ENCODE measurements at places on chromosomes 16 and 17.
A peak's percentile ranks its signal among the peaks of the same experiment; 100 is the strongest.

GRCh38 chr17:41937970-41938954 lies 7.8 kb downstream of the ODAD4 start:
- no peak for DNase-seq

- DNase-seq, result no peak
Observed at GRCh38 chr17:64635647-64636305, 26.3 kb downstream of the SMURF2 start.

- no peak for DNase-seq
Observed at GRCh38 chr16:89308391-89309333, 91.2 kb downstream of the ZNF778 start.

GRCh38 chr17:992933-993332 lies 4.0 kb upstream of the TIMM22 start:
- no peak for DNase-seq

- no peak for DNase-seq
Observed at GRCh38 chr17:48981927-48982539, 13.6 kb upstream of the GIP start.

DNA sequence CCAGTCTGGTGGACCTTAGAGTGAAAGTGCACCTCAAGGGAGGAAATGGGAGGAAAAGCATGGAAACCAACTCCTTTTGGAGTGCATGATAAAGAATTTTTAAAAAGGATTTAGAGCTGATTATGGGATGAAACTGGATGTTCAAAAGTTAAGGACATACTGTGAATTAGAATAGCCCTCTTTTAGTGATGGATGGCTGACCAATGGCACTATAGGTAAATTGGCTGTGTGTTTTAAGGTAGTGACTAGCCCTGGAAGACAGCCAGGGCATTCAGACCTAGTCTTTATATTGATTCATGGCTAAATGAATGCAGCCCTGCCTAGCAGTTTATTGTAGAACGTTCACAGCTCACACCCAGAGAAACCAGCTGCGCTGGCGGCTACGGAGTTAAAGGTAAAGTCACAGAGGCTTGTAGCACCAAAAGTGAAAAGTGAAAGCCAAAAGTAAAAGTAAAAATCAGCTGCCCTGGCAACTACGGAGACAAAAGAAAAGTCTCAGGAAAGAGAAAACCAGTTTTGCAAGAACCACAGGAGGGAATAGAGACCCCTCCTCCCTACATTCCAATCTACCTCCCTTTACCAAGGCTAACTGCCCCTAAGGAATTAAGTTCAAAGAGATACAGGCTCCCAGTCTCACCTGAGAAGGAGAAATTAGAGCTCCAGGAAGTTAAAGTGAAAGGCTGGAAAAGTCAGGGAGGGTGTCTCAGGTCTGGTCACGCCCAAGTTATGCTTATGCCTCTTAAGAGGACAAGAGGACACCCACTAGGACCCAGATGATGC lies 21.8 kb downstream of the ACSM1 start:
- no peak for DNase-seq

DNA sequence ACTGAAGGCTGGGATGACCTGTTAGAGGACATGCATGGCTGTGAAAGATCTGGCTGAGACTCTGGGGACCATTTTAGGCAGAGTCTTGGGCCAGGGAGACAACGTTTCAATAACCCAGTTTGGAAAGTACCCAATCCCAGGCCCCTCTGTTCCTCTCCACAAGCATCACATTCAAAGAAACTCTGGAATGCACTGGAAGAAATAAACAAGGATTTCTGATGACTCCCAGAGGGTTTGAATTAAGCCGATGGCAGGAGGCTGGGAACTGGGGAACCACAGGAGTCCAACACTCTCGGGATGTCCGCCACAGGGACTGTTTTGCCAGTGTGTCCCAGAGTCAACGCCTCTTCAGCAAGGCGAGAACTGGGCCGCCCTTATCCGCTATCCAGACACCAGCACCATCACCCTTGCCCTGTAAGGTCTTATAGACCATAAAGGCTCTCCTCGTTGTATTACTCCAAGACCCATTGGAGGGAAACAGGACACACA lies 3.3 kb downstream of the PMP22 start:
- DNase-seq, result peak; percentile 69

DNA sequence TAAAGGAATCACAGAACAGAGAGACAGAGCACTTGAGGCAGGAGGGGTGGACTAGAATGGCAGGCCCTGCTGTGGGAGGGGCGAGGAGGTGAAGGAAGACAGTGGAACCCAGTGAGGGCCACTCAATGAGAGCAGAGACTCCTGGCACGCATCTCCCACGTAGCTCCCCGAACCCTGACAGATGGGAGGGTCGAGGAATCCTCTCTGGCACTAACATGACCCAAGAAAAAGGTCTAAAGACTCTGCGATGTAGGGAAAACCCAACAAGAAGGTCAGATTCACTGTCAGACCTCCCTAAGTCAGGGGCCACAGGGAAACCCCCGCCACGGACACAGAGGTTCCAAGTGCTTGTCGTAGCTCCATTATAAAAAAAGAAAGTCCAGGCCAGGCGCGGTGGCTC lies 15.0 kb downstream of the ZDHHC7 start:
- no peak for DNase-seq

DNA sequence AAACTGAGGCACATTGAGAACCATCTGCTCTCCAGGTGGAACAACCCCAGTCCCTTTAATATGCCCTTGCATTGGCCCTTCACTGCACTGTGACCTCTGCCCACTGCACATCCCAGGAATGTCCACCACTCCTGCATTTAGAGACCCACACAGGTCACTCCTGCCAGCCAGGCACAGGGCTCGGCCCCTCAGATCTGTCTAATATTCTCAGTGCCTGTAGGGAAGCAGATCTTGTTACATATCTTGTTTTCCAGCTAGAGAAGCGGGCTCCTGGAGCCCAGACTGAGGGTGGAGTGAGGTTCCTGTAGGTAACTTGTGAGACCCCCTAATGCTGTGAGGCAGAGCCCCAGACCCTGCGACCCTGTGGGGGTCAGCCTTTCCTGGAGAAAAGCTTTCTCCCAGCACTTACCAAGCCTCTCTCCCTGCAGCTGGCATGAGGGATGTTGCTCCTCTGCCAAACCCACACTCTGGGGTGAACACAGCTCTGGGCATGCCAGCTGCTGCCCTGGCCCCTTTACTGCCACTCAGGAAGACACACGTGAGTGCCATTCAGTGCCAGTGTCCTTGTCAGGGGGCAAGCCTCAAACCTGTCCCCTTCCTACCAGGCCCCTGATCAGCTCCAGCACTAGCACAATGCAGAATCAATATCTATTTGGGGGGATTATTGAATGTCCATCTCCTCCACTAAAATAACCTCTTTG lies 40.3 kb upstream of the CRHR1 start:
- DNase-seq, result no peak

DNA sequence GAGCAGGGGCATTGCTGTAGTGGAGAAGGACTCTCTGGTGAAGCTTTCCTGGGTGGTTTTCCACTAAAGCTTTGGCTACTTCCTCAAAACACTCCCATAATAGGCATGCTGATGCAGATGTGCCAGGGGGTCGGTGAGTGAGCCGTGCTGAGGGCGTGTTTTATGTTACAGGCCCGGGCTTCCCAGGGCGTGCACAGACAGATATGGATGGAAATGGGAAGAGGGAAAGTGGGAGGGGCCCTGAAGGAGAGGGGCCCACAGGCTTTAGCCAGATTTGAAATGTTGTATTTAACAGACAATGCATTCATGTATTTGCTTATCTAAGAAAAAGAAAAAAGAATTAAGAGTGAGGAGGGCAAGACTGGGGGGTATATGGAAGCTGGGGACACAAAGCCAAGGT lies 56.3 kb downstream of the IL21R start:
- no peak for DNase-seq

GRCh38 chr17:55386796-55387332 lies 34.8 kb downstream of the MMD start:
- no peak for DNase-seq

DNA sequence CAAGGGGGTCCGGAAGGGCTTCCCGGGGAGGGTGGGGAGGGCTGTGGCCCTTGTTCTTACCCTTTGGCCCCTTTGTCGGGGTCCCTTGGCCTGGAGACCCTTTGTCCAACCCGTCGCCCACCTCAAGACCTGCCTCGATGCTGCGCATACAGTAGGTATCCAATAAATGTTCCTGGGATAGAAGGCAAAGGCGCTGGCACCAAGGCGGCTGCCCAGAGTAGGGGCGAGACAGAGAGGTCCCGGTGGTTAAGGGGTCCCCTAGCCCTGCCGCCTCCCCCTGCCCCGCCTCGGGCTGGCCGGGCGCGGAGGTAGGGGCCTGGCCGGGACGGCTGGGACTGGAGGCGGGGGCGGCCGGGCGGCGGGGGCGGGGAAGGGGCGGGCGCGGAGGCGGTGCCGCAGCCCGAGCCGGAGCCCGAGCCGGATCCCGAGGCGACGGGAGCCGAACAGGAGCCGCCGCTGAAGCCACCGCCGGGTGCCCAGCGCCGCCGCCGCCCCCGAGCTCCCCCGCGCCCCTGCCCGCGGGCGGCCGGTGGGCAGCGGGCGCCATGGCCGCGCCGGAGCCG lies at the start of gene NHERF2:
Gene NHERF2, plus strand, starts transcription at position 442 of the 563 bp plus-strand sequence. Its CDS starts 104 bp downstream, at position 546.
- no peak for DNase-seq

GRCh38 chr17:60712675-60713074 lies 35.0 kb downstream of the BCAS3 start:
- DNase-seq, result no peak

DNA sequence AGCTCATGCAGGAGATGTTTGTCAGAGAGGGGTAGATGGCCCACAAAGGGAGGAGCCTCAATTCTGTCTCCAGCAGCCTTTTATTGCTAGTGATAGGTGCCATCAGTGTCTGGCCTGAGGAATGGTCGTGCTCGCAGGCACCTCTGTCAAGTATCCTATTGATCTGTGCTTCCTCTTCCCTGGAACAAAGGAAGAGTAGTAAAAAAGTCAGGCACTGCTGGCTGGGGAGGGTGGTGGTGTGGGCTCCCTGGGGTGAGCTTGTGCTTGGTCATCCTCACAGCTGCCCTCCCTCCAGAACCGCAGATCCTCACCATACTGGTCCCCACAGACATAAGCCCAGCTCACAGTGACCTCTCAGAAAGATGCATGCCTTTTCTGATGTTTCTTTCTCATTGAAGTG lies 15.0 kb upstream of the SALL1 start:
- DNase-seq, result no peak

DNA sequence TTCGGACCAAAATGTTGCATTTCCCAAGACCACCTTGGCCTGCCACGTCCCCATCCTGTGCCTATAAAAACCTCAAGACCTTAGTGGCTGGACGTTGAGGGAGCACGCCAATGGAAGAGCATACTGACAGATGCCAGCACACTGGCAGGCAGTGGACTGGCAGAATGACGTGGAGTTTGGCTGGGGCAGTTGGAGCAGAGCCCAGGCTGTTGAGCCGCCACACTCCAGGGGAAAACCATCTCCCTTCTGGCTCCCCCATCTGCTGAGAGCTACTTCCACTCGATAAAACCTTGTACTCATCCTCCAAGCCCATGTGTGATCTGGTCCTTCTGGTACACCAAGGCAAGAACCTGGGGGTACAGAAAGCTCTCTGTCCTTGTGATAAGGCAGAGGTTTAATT lies 494.1 kb downstream of the CDH11 start:
- DNase-seq, result no peak

DNA sequence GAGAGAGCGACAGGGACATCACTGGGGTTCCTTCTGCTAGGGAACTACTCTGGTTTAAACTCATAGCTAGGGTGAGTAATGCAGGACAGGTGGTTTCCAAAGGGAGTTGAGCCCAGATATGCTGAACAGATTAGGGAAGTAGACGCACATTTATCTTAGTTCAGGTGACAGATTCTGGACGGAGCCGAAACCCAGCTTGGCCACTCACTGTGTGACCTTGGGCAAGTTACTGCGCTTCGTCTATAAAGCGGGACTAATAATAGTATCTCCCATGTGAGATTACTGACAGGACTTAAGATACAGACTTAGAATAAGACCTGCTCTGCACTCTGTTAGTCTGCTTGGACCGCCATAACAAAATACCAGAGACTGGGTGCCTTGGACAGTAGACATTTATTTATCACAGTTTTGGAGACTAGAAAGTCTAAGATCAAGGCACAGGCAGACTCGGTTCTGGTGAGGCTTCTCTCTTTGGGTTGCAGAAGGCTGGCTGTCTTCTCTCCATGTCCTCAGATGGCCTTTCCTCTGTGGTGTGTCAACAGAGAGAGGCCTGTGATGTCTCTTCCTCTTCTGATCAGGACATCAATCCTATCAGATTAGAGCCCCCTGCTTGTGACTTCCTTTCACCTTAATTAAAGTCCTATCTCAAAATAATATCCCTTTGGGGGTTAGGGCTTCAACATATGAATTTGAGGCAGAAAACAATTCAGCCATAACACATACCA lies 12.1 kb downstream of the SCNN1G start:
- no peak for DNase-seq

DNA sequence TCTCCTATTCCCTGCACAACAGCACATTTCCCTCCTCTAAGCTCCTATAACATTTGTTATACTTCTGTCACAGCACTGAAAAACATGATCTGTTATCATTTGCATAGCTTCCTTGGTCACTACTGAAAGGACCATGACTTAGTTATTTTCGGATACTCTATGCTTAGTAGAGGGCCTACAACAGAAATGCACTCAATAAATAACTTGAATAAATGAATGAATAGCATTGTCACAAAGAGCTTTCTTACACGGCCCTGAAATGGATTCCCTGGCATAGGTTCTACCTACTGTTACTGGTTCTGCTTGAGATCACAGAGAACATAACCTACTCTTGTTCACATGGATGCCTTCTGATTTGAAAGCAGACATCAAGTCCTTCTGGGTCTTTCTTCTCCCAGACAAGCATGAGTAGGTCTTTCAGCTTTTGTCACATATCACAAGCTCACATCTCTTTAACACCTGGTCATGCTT lies 41.6 kb downstream of the MYO1D start:
- DNase-seq, result no peak

GRCh38 chr17:41428591-41429291 lies 4.4 kb upstream of the KRT37 start:
- DNase-seq, result no peak

- DNase-seq, result no peak
Observed at GRCh38 chr17:17022011-17022410, 20.2 kb upstream of the MPRIP start.

GRCh38 chr17:50181144-50181543 lies 15.3 kb downstream of the SGCA start:
- peak; percentile 38 for DNase-seq

DNA sequence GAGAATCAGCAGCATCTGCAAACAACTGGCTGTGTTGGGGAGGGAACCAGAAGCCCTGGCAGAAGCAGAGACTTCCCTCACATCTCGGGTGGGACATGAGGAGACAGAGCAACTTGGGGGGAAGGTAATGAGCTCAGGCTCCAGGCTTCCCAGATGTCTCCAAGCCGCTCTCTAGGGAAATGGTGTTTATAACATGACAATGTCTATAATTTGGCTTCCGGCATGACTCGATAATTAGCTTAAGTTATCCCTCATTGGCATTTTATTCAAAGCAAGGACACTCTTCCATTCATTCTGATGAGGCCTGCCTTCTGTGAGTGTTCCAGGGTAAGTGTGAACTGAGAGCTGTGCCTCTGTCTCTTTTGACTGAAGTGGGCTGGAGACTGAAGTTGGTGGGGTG lies 14.7 kb upstream of the MLLT6 start:
- no peak for DNase-seq
